A172 (cell line): ENCODE measurements at places on chromosomes 3 and 15.

GRCh38 chr3:187104342-187104741 lies 35.0 kb downstream of the RPL39L start:
- no peak for DNase-seq

DNA sequence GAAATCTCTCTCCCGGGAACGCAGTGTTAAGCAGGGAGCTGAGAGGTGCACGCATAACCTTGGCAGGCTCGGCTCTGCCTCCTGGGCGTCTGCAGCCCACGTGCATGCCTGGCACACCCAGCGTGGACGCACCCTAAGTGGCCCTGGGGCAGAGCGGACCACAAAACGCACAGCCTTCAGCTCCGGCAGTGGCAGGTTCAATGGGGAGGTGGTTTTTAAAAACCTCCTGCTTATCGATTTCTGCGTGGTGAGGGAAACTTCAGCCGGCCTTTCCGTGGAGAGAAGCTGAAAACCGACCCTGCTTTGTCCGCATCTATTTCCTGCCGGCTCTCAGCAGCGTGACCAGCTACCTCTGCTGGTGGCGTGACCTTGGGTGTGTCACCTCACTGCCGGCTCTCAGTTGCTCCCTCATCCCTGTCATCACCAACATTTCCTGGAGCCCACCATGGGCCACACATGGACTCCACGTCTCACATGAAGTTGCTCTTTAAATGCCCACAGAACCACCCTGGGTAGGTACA lies 134.8 kb upstream of the MEF2A start:
- DNase-seq, result no peak

GRCh38 chr3:122660297-122660974 lies 20.2 kb upstream of the PARP14 start:
- no peak for DNase-seq

GRCh38 chr3:69209413-69209812 lies 87.0 kb upstream of the LMOD3 start:
- DNase-seq, result no peak
